Stimulated activated CD8-positive, alpha-beta memory T cell treated with anti-CD3 and anti-CD28 coated beads, Interleukin-15, amount 100 ng/mL, for 4 hours (primary cell): ENCODE measurements at places on chromosomes 6 and 20.
A peak's percentile ranks its signal among the peaks of the same experiment; 100 is the strongest.

- DNase-seq, result no peak
Measured at GRCh38 chr20:33733654-33734576, 2.1 kb downstream of the ZNF341 start.

GRCh38 chr20:3933218-3933617 is 44.0 kb downstream of the PANK2 start:
- DNase-seq, result no peak

DNA sequence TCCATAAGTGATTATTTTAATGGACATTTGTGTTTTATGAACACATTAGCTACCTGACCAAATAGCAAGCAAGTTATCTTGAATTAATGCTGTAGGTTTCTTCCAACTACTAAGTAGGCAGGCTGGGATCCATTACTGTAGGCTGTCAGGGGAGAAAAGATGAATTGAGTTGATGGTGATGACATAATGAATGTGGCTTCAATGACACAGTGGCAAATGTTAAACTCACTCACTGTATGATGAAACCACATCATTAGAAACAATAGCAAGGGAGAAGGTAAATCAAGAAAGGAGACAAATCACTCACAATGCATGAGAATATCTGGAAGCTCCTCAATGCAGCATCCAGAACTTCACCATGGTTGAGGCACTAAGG is 529.7 kb upstream of the CITED2 start:
- DNase-seq, result no peak

DNA sequence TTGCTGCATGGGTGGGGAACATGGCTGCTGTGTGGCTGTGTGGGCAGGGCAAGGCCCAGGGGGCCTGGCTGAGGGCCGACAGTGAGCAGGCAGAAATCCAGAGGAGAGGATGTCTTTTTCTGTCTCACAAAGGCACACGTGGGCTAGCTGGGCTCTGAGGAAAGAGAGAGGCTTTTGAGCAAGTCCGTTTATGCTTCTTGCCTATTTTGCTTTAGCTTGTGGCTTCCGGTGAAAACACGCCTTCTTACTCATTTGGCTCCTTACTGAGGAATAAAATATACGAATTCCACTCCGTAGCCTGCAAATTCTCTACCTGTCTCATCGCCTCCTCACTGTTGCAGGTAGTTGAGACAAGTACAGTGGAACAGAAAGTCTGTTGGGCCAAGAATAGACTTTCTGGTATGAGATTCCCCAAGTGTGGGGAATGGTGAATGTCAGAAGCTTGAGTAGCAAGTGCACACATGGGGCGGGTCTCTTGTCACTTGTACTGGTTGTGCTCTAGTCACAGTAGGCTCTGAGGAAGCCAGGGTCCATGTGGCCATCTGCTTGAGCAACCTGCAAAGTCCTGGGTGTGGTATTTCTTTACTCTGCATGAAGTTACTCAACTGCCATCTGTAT is 28.4 kb downstream of the WRNIP1 start:
- DNase-seq, result no peak

DNA sequence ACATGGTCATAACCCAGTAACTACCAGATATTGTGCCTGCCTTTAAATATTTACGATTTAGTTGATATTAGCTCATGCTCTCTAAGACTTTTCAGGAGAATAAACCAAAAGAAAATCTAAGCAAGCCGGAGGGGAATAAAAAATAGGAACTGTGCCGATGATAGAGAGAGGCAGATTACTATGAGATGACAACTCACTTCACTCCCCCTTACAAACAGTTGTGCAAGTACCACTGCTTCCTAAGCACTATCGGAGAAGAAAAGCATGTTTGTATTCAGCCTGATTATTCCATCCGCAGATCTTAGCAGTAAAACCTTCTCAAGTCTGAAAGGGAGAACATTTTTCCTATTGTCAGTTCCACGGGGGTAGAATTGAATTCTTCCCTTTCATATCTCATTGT is 294.4 kb downstream of the KCNQ5 start:
- DNase-seq, result no peak

DNA sequence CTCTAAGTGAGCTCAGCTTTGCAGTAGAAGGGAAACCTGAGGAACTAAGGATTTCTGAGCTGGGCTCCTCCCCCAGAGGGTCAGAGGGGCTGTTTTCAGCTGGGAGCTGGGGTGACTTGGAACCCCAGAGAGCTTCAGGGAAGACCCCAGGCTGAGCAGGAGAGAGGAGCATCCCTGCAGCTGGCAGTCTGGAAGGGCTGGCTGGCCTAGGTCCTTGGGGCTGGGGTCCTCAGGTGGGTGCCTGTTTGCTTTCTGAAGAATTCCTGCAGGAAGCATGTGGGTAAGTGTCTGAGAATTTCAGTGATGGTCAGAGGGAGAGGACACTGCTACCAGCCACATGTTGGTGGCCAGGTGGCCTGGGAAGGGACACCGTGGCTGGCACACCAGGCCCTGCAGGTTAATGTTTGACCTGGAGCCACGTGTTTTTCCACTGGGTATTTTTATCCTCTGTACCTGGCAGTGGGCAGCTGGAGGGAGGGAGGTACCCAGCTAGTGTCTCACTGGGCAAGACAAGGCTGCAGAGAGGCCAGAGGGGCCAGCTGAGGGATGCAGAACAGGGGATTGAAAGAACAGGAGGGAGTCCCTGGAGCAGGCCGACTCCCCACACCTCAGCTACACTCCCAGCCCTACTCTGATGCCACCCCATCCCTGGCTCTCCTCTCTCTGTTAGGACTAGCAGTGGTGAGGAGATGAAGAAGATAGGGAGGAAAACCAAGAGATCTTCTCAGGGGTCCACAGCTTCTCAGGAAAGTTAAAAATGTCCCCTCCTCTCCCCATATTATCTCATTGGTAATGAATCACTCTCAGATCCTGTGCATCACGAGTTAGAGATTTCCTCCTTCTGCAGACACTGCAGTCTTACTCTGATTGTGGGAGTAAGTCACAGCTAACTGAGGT is 143.6 kb downstream of the VEGFA start:
- DNase-seq, result no peak

DNA sequence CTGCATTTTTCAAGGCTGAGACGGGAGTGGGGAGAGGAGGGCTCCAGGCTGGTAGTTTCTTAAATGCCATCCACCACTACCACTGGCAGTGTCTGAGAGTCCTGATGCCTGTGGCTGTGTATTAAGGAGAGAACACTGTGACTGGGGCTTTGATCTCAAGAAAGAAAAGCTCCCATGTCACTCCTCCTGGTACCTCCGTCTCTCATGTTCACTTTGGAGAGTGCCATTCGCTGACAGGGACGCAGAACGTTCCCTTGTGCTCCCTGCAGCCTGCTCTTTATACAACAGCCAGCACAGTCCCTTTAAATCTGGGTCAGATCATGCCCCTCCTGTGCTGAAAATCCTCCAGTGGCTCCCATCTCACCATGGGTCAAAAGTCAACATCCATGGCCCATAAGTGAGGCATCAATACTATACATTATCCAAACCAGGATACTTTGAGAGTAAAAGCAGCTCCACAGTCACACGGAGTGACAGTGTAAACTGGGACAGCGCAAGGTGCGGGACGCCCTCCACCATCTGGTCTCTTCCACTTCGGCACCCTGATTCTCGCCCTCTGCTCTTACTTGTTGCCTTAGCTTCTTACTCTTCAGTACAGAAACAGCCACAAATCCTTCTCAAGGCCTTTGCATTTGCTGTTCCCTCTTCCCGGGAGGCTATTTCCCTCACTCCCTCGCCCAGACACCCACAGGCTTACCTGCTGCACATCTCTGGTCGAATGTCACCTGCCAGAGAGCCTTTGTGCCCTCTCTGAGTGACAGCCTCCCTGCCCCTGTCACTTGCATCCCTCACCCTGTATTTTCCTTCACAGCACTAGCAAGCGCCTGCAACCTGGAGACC is 20.0 kb downstream of the PDYN start:
- DNase-seq, result no peak

DNA sequence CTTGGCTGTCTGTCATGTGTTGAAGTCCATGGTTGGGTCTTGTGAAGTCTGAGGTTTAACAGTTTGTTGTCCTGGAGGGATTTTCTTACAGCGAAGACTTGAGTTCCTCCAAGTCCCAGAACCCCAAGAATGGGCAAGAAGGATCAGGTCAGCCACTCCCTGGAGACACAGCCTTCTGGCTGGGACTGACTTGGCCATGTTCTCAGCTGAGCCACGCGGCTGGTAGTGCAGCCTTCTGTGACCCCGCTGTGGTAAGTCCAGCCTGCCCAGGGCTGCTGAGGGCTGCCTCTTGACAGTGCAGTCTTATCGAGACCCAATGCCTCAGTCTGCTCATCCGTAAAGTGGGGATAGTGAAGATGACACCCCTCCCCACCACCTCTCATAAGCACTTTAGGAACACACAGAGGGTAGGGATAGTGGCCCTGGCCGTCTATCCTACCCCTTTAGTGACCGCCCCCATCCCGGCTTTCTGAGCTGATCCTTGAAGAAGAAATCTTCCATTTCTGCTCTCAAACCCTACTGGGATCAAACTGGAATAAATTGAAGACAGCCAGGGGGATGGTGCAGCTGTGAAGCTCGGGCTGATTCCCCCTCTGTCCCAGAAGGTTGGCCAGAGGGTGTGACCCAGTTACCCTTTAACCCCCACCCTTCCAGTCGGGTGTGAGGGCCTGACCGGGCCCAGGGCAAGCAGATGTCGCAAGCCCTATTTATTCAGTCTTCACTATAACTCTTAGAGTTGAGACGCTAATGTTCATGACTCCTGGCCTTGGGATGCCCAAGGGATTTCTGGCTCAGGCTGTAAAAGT is 43.5 kb downstream of the SIRPA start:
- DNase-seq, result no peak

DNA sequence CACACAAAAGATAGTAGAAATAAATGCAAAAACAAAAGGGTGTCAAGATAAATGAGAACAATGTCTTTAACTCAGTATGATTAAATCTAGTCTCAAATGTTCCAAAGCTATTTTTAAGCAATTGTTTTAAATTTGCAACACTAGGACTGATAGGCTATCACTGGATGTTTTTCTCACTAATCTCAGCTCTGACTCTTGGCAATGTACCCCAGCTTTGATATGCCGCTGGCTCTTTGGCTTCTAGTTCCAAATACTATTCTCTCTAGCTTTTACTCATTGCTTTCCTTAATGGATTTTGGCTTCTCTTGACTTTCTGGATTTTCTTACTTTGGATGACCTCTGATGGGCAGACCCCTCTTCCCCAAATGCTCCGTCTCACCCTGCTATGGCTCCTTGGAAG is 116.0 kb upstream of the SLC35B3 start:
- DNase-seq, result no peak

DNA sequence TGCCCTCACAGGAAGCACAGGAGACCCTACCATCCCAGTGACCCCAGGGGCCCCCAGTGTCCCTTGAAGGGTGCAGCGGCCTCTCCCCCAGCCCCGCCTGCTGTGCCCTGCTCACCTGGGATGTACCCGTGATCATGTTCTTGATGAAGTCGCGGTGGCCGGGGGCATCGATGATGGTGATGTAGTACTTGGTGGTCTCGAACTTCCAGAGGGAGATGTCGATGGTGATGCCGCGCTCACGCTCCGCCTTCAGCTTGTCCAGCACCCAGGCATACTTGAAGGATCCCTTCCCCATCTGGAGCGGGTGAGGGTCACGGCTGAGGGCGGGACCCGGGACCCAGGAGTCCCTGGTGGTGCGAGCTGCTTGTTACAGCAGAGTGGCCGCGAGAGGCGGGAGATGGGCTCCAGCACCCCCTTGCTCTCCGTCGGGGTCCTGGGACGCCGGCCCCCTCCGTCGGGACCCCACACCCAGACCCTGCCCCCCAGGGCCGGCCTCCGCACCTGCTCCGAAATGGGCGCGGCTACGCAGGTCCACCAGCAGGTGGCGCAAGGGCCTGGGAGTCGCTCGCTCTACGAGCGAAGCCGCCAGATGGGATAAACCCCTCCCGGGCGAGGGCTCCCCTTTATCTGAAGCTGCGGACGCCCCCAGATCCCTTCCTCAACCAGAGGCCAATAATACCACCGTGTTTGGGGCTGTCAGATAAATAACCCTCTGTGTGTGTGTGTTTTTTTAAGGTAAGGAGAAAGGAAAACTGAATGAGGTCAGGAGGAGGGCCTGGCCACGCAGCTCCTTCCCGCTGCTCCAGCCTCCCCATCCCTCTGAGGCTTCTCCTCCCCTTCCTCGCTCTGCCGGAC is 2.9 kb downstream of the EEF1A2 start:
- peak; percentile 23 for DNase-seq

GRCh38 chr6:53691252-53691651 is 25.7 kb upstream of the KLHL31 start:
- DNase-seq, result no peak

DNA sequence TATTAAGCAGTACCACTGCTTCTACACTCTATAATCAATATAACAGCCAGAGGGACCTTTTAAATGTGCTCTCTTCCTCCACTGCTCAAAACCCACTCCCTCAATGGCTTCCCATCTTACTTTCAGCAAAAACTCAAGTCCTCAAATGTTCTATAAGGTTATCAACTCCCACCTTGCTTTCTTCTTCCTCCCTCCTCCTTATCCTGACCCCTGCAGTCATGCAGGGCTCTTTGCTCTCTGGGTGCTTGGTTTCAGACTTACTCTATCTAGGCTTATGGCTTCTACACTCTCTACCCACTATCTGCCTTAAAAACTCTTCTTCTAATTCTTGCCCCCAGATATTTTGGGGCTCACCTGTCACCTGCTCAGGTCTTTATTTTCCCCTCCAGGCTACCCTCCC is 5.3 kb downstream of the ARHGAP18 start:
- DNase-seq, result no peak

DNA sequence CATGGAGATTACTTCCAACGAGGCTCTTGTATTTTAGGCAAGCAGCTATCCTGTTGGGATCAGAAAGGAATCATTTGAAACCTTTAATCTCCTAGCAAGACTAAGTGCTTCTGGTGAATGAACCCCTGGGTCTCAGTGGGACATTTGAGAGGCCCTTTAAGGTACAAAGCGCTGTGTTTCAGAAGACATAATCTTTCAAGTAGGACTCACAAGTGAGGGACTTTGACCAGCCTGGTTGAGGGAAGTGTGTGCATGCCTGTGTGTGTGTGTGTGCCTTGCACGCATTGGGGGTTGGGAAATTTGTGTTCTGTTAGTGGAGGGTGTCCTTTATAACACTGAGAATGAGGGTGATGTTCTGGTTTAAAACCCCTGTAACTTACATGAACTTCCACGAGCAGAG is 64.4 kb upstream of the KCNG1 start:
- no peak for DNase-seq

GRCh38 chr20:51525241-51526105 is 17.0 kb downstream of the NFATC2 start:
- DNase-seq, result peak; percentile 58

DNA sequence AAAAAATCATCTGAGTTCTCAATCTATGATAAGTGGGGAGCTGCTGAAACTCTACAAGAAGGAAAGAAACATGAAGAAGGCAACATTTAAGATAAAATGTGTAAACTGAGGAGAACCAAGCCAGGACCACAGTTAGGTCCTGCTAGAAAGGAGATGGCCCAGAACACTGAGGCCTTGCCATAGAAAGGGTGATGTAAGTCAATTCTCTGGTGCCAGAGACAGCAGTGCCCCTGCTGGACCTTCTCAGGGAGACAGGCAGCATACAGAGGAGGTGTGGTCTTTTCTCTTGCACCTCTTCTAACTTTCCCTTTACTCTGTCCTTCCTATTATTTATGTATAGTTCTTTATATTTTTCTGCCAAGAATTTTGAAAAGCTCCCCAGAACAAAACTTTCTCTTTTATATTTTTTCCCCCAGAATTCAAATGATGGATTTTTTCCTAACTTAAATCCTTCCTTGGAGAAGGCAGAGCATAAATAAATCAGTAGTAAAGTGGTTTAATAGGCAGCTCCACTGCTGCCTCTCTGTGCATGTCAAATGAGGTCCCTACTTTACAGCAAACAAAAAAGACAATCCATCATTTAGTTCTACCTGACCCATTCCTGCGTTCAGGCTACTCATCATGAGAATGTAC is 9.0 kb downstream of the UQCC2 start:
- DNase-seq, result no peak
